Left colon (tissue), 2 donors: ENCODE measurements at places on chromosomes 5 and 9.

DNA sequence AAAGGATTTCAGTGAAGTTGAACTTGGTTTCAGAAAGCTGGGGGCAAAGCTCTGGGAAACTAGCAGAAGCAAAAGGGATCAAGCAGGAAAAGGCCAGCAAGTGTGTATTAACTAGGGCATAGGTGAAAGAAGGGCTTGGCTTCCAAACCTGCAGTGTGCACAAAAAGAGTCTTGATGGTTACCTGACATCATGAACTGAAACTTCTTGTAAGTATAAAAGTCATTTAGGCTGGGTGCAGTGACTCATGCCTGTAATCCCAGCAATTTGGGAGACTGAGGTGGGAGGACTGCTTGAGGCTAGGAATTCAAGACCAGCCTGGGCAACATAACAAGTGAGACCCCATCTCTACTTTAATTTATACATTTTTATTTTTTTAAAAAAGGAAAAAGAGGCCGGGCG lies 216.4 kb downstream of the EPB41L4A start:
- no peak for DNase-seq

DNA sequence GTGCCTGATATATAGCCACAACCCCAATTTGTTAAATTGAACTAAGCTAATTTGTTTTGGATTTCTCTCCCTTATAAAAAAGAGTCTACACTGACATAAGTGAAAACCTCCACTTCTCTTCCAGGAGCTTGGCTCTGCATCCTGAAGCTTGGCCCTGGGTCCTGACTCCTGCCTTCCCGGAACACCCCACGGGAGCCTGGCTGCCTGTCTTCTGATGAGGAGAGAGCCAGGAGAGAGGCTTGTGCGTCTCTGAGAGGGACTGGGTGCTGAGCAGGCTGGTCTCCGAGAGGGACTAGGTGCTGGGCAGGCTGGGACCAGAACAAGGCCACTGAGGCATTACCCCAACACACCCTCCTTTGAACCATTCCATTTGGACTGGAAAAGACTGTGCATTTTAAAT lies 6.5 kb upstream of the PTGES start:
- no peak for DNase-seq

DNA sequence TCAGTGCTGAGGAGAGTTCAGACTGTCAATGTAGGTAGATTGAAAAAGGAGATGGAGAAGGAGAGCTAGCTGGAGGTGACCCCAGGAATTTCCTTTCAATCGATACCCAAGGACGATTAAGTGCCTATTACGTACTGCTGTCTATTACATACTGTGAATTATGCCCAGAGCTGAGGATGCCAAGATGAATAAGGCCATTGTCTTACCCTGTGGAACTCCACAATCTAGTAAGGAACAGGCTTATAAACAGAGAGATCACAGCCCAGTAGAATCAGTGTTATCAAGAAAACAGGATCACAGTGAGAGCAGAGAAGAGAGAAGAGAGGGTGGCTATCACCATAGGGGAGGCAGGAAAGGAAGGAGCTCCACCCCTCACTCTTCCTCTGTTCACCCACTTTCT lies 54.1 kb upstream of the PDE8B start:
- no peak for DNase-seq

DNA sequence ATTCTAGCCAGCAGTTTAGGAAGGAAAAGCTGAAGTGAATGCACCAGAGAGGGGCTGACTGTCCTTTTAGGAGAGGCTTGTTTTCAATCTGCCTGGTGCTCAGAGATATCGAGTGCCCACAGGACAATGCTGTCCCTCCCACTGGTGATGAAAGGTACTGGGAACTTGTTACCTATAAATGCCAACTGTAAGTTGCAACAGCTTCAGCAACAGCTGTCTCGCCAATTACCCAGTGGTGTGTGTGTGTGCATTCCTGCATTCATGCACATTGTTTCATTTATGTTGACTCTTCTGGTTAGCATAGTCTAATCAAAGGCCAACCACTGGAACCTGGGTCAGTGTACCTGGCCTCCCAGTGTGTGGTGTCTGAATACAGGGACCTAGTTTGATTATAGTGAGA lies 161.1 kb downstream of the CSNK1G3 start:
- DNase-seq = no peak

- no peak for DNase-seq
These were observed 349.6 kb downstream of the PDE4D start for GRCh38 chr5:59543821-59544442.

- DNase-seq = no peak
These were observed 23.9 kb upstream of the PPP3R2 start for GRCh38 chr9:101618698-101619097.

GRCh38 chr5:109350537-109351270 lies 59.1 kb downstream of the PJA2 start:
- no peak for DNase-seq

- peak; percentile 78 for DNase-seq
These were observed 40.4 kb upstream of the SYNPO start for GRCh38 chr5:150599917-150600511.

DNA sequence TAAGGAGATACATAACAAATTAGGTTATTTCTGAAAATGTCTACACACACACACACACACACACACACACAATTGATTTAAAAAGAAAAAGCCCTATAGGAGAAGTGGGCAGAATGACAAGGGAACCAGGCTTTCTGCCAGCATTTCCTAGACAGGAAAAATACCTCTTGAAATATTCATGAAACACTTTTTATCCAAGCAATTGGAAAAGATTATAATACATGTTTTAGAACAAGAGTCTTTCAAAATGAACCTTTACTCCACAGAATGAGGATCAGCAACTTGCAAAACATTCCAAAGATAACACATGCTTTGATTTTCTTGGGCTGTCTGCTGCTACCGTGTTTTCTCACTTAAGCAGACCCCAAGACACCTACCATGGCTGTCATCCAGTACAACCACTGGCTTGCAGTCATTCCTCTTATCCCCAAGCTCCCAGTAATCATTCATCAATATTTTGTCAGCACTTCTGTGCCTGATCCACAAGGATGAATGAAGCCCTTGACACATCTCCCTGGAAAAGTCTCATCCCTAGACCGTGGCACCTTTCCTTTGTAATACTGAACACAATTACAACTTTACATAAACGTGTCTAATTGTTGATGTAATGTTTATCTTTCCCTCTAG lies 717.1 kb upstream of the ZNF608 start:
- DNase-seq = no peak

GRCh38 chr5:17249029-17249634 lies 31.7 kb downstream of the BASP1 start:
- DNase-seq = no peak

GRCh38 chr9:91837981-91838731 lies 111.9 kb downstream of the ROR2 start:
- peak; percentile 84 for DNase-seq

GRCh38 chr9:129336601-129337331 lies 158.7 kb upstream of the IER5L start:
- DNase-seq = peak; percentile 54

- no peak for DNase-seq
These were observed 161.1 kb downstream of the COL23A1 start for GRCh38 chr5:178429156-178429468.

GRCh38 chr5:109080481-109080880 lies 329.3 kb downstream of the PJA2 start:
- DNase-seq = no peak

GRCh38 chr9:134041649-134041962 lies 16.3 kb downstream of the BRD3OS start:
- no peak for DNase-seq

DNA sequence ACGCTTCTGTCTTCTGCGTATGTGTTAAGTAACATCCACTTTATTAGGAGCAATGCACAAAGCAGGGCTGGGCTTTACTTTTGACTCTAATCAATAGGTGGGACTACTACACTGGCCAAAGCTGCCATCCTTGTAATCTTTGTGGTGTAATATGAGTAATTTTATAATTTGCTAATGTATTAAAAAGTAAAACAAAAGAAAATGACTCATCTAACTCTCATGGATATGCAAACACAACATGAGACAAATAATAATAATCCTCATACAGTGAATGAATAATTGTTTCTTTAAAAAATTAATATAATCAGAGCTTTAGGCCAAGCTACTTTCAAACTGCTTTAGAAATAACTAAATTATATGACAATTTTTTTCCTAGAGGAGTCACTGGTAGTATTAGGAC lies 90.7 kb downstream of the NR3C1 start:
- DNase-seq = no peak

GRCh38 chr5:157607371-157608161 lies 32.0 kb upstream of the ADAM19 start:
- no peak for DNase-seq

DNA sequence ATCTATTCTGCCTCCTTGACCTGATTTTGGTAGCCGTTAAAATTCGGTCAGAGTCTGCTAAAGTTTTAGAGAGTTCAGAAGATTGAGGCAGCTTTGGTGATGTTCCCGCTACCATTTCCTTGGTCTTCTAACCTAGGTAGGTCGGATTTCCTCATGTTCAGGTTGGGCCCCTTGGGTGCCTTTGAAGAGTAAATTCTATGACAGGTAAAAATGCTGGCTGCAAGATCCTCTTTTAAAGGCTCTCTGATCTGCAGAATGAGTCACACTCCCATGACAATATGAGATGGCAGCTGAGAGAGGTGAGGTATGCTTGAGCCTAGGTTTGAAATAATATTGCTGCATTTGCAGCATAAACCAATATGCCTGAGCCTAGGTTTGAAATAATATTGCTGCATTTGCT lies 198.9 kb downstream of the TSSK1B start:
- DNase-seq = no peak

DNA sequence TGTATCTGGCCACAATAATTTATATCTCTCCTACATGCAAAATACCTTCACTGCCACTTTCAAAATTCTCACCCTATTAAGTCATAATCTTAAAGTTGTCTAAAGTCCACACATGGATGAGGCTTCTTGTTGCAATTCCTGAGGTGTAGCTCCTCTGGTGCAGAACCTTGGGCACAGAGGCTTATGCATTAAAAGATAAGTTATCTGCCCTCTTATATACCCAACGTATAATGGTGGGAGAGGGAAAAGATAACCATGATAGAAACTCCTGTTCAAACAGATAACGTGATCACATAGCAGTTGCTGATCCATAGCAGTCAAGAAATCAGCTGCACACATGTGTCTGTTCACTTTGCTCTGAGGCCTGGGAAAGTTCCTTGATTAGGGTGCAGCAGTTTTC lies 1767.0 kb downstream of the MAT2B start:
- DNase-seq = no peak

DNA sequence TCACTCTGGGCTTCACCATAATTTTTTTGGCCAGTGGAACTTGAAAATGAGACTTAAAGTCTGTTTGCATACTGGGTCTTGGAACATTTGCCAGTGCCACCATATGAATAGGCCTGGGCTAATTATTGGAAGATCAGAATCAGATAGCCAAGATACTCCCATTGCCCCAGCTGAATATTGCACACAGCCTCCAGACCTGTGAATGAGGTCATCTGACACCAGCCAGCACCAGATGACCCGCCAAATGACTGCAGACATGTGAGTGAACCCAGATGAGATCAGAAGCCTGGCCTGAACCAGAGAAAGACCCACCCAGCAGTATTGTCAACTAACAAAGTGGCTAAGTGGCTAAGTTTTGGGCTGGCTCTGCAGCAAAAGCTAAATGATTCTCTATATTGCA lies 220.5 kb upstream of the MPDZ start:
- DNase-seq = no peak
